Dorsolateral prefrontal cortex (tissue), 122 donors: ENCODE measurements at places on chromosomes 6 and 20. TPM values are rescaled to one million over a fixed set of nuclear protein-coding genes. Genes with fewer than 3 reads are reported as not detected.

GRCh38 chr6:79646006-79646405, 14.9 kb downstream of the SH3BGRL2 start:
- no peak for DNase-seq

DNA sequence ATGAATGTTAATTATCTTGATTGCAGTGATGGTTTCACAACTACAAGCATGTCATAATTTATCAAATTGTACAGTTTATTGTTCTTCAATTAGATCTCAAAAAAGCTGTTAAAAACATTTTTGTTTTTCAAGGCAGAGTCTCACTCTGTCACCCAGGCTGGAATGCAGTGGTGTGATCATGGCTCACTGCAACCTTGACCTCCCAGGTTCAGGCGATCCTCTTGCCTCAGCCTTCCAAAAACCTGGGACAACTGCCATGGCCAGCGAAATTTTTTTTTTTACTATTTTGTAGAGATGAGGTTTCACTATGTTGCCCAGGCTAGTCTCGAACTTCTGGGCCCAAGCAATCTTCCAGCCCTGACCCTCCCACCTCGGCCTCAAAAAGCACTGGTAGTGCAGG, 286.1 kb downstream of the RNGTT start:
- DNase-seq = no peak

GRCh38 chr20:19382386-19383340, 170.2 kb downstream of the SLC24A3 start:
- no peak for DNase-seq

- DNase-seq = no peak
These were observed 214.9 kb upstream of the KCNG1 start for GRCh38 chr20:51237791-51238190.

DNA sequence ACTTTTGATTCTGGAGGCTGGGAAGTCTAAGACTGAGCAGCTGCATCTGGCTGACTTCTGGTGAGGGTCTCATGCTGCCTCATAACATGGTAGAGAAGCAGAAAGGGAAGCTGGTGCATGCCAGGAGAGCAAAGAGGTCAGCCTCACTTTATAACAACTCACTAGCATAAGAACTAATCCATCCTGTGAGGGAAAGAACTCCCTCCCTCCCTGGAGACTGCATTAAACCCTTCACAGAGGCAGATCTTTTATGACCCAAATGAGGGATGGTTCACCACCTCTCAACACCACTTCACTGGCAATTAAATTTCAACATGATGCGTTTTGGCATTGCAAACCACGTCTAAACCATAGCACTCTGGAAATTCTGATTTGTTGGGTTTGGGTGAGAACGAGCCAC, 33.9 kb downstream of the STXBP5 start:
- DNase-seq = no peak

Gene PRDM1
- 3.0 TPM for total RNA-seq

Gene RNF182
- 13.0 TPM for total RNA-seq

Gene COL21A1
- total RNA-seq = 8.5 TPM
